ENCODE measurements at places on chromosomes 6 and 20.

GRCh38 chr6:80673367-80673766, 566.9 kb downstream of the BCKDHB start:
- no peak for DNase-seq

GRCh38 chr6:88920088-88920487, 43.3 kb downstream of the RNGTT start:
- no peak for DNase-seq

GRCh38 chr6:166173281-166173951, 5.8 kb upstream of the TBXT start:
- DNase-seq: no peak

DNA sequence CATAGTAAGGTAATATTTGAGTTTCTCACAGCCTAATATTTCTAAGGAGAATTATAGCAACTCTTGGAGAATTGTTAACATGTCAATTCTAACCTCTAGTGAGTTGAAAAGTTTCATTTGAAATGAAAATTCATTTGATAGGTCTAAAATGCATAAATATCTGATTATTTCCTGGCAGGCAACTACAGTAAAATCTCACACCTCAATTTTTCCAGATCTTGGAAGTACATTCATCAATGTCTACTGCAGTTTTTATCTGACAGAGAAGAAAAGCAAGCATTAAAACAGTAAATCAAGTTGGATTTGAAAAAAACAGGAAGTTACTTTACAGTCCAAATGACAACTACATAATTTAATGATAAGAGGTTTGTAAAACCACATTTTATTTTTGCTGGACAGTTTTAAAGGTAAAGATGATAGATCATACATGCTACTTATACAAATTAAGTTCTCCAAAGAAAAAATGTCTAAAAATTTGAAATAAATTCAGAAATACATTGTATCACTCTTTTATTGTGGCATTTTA, 631.3 kb downstream of the EYS start:
- DNase-seq: no peak

DNA sequence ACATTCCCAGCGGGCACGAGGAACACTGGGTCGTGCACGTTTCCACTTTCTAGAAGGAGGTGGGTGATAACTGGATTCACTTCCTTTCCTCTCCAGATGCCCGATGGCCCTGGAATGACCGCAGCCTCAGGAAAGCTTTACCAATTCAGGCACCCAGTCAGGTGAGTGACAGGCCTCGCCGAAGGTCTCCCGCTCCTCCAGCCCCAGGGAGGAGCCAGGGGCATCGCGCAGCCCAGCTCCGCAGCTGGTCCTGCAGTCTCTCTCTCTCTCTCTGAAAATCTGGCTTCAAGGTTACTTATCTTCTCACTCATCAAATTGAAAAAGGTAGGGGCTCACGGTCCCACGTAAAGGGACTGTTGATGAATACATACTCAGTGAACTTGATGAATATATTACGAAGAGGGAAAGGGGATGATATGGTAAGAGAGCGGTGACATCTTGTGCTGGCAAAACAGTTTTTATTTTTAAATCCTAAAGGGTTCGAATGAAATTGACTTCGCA, 891 bp downstream of the RIPPLY2 start:
- no peak for DNase-seq

GRCh38 chr6:75711173-75711572, 37.9 kb upstream of the MYO6 start:
- DNase-seq: no peak

- no peak for DNase-seq
Observed at GRCh38 chr6:36677059-36677749, 1.3 kb upstream of the CDKN1A start.

DNA sequence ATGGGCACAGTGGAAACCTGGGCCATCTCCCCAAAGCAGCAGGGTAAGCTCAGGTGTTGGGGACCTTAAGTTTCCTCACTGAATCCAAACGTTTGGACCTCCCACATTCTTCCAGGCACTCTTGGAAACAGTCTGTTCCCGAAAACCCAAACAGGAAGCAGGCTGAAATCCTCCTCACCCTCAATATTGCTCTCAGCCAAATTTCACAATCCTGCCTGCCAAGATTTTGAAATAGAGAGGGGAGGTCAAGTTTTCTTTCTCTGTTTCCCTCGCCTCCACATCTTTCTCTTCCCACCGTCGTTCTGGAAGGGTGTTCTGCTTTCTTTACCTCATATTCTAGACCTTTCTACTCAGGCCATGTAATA, 392.0 kb upstream of the SASH1 start:
- no peak for DNase-seq

DNA sequence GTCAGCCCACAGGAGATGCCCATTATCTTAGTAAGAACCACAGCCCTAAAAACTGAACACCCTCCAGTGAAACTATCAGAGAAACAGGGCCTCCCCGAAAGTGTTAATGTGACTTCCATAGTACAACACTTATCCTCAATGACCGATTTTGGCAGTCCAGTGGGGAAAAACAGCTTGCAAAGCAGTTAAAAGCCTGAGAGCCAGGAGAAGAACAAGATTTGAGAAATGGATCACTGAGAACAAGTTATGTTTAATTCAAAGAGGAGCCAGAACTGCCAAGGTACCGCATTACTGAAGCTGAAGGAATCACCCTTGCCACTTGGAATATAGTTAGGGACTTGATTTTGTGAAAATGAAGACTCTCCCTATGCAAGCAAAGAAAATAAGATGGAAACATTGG, 236.9 kb downstream of the QKI start:
- no peak for DNase-seq

DNA sequence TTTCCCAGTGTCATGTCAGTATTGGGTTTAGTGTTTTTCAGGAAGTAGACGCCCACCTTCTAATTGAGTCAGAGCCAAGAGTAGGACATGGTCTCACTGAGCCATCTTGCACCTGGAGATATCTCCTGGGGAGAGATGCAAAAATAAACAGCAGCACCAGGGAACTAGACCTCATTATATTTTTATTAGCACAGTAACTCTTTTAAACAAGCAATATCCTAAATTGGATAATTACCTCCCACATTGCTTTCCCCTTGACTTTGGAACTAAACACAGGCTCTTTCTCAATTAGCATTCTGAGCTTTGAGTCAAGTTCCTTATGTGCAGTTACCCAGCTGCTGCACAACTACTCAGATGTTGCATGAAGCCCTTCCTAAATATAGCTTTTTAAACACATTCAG, 175.4 kb downstream of the IBTK start:
- DNase-seq: no peak

GRCh38 chr6:30446259-30446658, 43.0 kb upstream of the HLA-E start:
- no peak for DNase-seq

- DNase-seq: no peak
Observed at GRCh38 chr6:127190552-127190951, 72.1 kb downstream of the RSPO3 start.

DNA sequence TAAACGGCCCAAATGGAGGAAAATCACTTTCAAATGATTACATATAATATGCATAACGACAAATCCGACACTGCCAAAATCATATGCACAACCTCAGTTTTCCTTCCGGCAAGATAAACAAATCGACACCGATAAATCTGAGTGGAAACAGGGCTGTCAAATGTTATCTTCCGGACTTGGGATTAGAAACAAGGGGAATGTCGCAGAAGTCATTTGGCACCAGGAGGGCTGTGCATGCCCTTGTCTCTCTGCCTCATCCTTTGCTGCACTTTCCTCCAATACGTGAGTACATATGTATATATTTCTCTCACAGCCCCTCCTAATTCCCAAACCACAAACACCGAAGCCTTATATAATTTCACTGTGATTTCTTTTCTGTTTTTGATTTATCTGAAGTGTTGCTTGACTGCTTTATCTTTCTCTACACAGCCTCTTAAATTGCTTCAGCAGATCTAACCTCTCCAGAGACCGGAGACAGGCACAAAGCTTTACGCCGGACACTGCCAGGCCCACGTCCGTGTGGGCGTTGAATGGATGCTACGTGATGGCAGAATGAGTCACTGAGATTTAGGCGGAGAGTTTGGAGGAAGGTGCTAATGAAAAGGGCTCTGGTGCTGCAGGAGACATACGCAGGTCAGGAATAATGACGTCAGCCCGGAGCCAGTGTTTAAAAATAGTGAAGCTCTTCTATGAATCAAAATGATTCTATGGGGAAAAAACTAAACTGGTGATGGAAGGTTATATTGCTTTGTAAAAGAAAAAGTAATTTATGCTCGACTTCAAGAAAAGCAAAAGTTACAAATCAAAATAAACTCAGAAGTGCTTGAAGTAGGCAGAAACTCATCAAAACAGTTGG, 21.0 kb upstream of the PRELID3B start:
- no peak for DNase-seq

DNA sequence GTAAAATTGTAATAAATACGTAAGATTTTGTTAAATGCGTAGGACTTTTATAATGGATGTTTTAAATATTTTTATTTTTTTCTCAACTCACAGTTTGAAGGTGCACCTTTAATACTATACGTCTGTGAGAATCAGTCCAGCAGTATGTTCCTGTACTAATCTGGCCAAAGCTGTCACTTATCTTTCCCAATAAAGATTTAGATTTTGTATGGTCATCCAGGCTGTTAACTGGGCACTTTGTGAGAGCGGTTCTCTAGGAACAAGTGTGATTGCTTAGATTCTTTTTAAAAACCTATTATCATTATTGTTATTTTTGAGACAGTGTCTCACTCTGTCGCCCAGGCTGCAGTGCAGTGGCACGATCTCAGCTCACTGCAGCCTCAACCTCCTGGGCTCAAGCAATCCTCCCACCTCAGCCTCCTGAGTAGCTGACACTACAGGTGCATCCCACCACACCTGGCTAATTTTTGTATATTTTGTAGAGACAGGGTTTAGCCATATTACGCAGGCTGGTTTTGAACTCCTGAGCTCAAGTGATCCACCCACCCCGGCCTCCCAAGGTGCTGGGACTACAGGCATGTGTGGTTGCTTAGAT, 1.7 kb downstream of the DCBLD1 start:
- DNase-seq: no peak

DNA sequence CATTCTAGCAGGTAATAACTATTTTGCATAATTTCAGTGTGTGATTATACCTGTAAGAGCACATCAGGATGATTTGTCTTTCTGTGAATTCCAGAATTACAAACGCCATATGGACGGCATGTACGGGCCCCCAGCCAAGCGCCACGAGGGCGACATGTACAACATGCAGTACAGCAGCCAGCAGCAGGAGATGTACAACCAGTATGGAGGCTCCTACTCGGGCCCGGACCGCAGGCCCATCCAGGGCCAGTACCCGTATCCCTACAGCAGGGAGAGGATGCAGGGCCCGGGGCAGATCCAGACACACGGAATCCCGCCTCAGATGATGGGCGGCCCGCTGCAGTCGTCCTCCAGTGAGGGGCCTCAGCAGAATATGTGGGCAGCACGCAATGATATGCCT, 122.7 kb downstream of the TMEM242 start:
- no peak for DNase-seq

- no peak for DNase-seq
Observed at GRCh38 chr6:15380351-15380750, 134.5 kb downstream of the JARID2 start.

- DNase-seq: no peak
Observed at GRCh38 chr20:57517904-57518303, 7.0 kb downstream of the CTCFL start.

Measured in activated T-cell treated with anti-CD3 and anti-CD28 coated beads for 4 hours (primary cell).